ENCODE measurements at places on chromosomes 16 and 17.

GRCh38 chr16:35908942-35909341 lies 2449.5 kb downstream of the TP53TG3F start:
- DNase-seq = no peak

DNA sequence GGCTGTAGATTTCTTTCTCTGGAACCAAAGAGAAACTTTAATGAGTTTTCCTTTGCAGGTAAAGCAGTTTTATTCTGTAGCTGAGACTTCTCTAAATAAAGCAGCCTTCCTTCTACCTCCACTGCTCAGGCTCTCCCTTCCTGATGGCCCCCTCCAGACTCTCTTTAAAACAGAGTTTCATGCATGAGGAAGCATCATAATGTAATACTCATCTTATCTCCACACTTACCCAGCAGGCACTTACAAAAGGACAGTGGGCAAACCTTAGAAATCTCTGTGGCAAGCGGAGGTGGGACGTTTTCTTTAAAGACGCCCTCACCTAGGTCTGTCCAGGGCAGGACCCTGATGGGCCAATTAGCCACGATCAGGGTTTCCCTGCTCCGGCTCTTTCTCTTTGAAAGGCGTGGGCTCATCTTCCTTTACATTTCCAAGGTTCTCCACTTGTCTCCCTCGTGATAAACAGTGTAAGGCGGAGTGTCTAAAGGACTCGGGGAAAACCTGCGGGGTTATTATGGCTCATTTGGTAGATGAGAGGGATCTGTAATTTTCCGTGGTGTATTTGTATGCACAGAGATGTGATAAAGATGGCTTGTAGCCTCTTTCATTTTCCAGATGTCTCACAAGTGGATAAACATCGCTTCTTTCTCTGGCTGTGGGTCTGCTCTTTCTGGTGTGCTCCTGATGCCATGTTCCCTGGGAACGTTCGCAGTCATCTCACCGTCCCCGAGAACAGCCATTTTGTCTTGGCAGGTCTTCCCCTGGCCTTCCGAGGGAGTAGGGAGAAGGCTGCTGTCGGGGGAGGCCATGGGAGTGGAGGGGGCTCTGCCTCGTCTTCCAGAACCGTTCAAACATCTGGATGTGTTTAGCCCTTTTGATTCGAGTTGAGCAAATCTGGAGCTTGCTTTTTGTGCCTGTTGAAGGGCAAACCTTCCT lies 239.0 kb downstream of the CCDC182 start:
- DNase-seq = no peak

DNA sequence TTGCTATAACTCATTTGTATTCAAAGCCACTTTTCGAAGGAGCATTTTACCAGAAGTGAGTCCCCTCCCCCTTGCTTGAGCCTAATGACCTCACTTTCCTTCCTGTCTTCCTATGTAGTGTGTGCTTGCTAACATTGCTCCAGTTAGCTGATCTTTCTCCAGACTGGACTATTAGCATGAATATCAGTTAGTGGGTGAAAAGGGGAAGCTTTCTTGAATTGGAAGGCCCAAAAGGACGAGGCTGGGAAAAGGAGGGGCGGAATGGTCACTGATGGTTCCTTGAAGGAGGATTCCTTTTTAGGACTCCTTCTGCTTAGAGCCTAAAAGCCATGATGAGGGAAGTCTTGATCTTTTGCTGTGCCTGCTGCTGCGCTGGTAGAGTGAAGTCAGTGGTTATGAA lies 11.9 kb downstream of the MAP3K3 start:
- no peak for DNase-seq

DNA sequence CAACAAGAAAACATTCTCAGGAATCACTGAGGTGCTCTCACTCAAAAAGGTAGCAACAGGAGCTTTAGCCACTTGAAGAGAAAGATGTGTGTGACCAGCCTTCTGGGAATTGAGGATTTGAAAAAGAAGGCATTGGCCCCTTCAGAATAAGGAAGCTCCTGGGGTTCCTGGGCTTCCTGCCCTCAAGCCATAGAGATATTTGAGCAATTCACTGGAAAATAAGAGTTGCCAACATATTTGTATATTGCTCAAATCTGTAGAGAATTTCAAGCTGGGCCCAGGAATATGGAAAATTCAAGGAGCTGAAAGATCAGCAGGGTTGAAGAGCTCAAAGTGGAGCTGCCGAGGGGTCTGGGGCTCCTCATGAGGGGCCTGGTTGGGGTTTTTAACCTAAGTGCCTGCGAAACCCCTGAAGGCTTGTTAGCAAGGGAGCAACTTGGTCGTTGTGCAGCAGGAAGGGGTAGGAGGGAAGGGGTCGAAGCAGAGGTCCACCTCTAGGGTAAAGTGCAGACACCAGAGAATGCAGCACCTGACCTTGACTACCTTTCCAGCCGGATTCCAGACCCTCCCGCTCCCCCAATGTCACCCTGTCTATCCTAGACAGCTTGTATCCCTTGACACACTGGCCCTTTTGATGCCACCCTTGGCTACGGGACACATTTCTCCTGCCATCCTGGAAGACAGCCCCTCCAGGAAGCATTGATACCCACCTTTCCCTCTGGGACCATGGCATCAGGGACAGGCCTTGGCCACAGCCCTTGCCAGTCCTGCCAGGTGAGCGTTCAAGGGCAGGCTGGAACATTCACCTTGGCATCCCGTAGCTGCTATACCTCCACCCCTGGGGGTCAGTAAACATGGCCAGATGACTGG lies 67.6 kb upstream of the SREBF1 start:
- DNase-seq = no peak

GRCh38 chr16:12095275-12096156 lies 119.0 kb downstream of the SNX29 start:
- DNase-seq = peak; percentile 44

DNA sequence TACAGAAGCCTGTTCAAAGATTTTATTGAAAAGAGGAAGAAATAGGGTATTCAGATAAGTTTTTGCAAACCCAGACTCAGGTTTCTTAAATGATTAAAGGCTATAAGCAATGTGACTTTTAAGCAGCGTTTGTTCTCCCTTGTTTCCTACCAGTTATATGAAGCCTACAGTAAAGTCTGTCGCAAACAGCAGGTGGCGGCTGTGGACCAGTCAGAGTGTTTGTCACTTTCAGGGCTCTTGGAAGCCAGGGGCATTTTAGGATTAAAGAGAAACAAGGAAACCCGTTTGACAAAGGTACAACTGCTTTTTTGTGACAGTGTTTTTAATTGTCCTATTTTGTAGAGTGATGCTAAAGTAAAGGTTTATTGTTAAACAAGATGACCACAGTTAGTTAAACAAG lies 7.7 kb upstream of the RARA start:
- DNase-seq = no peak

- DNase-seq = no peak
These were observed 153.4 kb upstream of the SDK2 start for GRCh38 chr17:73797594-73798110.

DNA sequence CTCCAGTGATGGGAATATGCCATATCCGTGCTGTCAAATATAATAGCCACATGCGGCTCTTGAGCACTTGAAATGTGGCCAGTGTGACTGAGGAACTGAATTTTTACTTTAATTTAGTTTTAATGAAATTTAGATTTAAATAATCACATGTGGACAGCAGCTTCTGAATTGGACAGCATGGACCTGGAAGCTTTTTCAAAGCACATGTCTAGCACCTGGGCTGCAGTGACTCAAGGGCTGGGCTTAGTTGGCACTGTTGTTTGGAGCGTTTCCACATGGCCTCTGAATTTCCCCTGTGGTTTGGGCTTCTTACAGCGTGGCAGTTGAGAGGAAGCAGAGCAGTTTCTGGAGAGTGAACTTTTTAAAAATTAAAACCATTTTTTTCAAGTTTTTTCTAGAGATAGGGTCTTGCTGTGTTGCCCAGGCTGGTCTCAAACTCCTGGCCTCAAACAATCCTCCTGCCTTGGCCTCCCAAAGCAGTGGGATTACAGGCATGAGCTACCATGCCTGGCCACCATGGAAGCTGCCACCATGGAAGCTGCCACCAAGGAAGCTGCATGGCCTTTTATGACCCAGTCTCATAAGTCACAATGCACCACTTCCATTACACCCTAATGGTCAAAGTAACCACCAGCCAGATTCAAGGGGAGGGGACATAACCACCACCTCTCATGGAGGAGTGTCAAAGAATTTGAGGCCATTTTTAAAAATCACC lies 6.7 kb upstream of the TOB1 start:
- DNase-seq = peak; percentile 32

DNA sequence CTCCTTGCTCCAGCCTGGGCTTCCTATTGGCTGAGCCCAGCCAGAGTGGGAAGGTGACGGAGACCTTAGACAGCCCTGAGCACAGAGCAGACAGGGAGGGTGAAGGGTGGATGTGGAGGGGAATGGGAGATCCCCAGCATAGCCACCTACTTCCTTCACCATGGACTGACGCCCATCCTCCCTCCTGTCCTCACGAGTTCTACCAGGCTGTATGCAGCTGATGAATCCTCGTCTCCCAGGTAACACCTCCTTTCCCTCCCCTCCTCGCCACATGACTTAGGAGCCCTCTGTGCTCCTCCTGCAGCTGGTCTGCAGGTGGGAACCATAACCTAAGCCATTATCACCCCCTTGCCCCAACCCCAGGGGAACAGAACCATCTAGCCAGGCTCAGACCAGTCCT lies 9.0 kb upstream of the CRHR1 start:
- no peak for DNase-seq

- peak; percentile 73 for DNase-seq
These were observed 30.0 kb upstream of the RNF43 start for GRCh38 chr17:58447039-58447975.

- no peak for DNase-seq
These were observed 23.2 kb upstream of the SPNS2 start for GRCh38 chr17:4475463-4475862.

GRCh38 chr17:6361733-6362132 lies 73.2 kb downstream of the AIPL1 start:
- no peak for DNase-seq

- DNase-seq = no peak
These were observed at the start of gene SLC22A31 for GRCh38 chr16:89200124-89200849. SLC22A31 (minus strand) TSS chr16:89200537; CDS start chr16:89200501, 36 bp downstream.

- no peak for DNase-seq
These were observed 4.4 kb downstream of the NOL3 start for GRCh38 chr16:67174706-67175231.

- DNase-seq = no peak
These were observed 220.0 kb upstream of the CHMP6 start for GRCh38 chr17:80771612-80772005.

Data from CD4-positive, alpha-beta T cell treated with Interferon alpha-2 for 1 hour (primary cell).